ENCODE measurements at places on chromosomes 1 and 21.

GRCh38 chr1:162856260-162856659 lies 4.7 kb downstream of the CCDC190 start:
- DNase-seq, result no peak

GRCh38 chr1:32991386-32991785 lies 26.8 kb upstream of the RNF19B start:
- no peak for DNase-seq

- peak; percentile 74 for DNase-seq
Observed at GRCh38 chr1:16082283-16083038, 9.0 kb upstream of the FAM131C start.

DNA sequence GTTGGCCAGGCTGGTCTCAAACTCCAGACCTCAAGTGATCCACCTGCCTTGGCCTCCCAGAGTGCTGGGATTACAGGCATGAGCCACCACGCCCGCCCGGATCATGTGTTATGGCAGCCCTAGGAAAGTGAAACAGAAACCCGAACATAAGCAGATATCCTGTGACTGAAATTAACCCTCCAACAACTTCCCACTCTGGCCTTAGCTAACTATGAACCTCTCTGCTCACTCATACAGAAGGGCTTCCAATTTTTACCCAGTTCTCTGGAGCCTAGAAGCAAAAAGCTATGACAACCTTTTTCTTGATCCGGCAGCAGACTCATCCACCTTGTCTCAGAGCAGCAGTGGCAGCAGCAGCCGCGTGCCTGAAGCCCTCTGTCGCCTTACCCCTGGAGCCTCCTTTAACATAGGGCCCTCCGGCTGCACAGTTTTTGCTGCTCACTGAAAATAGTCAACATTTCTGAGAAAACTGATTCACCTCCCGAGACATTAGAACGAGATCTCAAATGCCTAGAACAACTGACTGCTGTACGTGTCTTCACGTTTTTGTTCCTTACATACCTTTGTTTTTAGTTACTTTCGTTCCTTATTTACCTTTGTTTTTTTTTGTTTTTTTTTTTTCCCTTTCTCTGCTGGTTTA lies 9.3 kb downstream of the CBR1 start:
- no peak for DNase-seq

GRCh38 chr1:47548637-47549036 lies 110.8 kb downstream of the FOXD2 start:
- DNase-seq, result no peak

- DNase-seq, result no peak
Observed at GRCh38 chr21:40681164-40681859, 165.6 kb downstream of the DSCAM start.

Measured in neuronal stem cell (in vitro differentiated cells).